ENCODE measurements at places on chromosomes 12 and 14.

- no peak for DNase-seq
These were observed 380.0 kb downstream of the KCNH5 start for GRCh38 chr14:62665286-62665685.

DNA sequence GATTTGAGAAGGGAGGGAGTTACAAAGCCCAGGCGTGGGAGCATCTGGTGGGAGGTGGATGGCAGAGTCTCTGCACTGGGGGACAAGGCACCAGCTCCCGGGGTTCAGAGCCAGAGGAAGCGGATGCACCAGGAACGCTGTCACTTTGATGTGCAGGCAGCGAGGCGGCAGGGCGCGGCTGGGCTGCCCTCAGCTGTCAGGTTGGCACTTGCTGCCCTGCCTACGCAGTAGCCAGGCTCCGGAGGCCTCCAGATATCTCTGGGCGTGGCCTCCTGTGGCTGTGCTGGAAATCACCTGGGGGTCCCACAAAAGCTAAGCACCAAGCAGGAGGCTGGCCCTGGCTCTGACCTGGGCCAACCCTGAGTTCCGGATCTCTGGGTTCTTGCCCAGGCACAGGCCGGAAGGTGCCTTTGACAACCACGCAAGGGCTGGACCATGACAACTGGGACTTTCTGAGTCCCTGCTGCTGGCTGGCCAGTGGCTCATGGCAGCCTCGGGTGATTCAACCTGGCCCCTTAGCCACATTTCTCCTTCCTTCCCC is 62.1 kb upstream of the MAP1LC3B2 start:
- no peak for DNase-seq

DNA sequence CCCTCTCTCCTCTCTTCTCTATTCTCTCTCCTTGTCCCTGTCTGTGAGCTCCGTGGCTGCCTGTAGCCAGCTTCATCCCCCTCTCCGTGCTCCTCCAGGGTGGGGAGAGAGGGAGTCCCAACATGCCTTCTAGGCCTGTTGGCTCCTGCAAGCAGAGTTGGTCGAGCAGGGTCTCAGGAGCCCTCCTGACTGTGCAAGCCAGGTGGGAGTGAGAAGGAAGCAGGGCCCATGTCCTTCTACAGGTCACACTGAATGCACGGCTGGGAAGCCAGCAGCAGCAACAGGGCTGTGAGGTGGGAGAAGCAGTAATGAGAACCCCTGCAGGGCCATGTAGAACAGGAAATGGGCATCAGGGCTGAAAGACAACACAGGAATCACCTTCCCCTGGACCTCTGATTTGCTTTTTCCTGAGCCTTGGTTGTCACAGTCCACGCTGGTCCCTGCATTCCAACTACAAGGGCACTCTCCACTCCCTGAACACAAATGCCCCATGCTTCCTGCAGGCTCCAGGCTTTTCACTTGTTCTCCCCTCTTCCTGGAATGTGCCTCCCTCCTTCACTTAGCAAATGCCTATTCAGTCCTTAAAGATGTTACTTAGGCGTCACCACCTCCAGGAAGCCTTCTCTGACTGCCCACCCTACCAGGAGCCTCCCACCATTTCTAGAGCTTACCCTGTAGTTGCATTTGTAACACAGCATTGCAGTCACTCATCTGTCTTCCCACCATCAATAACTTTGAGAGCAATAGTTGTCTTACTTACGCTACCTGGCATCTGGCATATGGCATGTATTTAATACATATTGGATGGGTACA is 51.2 kb downstream of the TSPAN11 start:
- no peak for DNase-seq

DNA sequence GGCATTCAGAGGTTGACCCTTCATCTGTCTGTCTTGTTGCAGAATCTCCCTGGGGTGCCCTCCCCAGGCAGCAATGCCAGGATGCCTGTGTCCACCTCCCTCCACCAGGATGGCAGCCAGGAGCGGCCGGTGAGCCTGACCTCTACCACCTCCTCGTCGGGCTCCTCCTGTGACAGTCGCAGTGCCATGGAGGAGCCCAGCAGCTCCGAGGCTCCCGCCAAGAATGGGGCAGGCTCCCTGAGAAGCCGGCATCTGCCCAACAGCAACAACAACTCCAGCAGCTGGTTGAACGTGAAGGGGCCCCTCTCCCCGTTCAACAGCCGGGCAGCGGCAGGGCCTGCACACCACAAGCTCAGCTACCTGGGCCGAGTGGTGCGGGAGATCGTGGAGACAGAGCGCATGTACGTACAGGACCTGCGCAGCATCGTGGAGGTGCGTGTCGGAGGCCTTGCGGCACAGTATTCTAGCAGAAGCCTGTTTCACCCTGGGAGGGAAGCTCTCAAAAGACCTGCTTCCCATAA is 23.4 kb downstream of the PLEKHG3 start:
- DNase-seq = no peak

GRCh38 chr14:90301668-90302090 is 30.1 kb downstream of the NRDE2 start:
- no peak for DNase-seq

GRCh38 chr12:51621156-51621922 is 30.3 kb downstream of the SCN8A start:
- DNase-seq = no peak

- DNase-seq = no peak
These were observed 47.9 kb downstream of the CDK17 start for GRCh38 chr12:96352161-96352835.

GRCh38 chr12:21529456-21529855 is 3.4 kb downstream of the SPX start:
- no peak for DNase-seq

GRCh38 chr14:22614240-22614799 is 16.2 kb downstream of the ABHD4 start:
- DNase-seq = no peak

DNA sequence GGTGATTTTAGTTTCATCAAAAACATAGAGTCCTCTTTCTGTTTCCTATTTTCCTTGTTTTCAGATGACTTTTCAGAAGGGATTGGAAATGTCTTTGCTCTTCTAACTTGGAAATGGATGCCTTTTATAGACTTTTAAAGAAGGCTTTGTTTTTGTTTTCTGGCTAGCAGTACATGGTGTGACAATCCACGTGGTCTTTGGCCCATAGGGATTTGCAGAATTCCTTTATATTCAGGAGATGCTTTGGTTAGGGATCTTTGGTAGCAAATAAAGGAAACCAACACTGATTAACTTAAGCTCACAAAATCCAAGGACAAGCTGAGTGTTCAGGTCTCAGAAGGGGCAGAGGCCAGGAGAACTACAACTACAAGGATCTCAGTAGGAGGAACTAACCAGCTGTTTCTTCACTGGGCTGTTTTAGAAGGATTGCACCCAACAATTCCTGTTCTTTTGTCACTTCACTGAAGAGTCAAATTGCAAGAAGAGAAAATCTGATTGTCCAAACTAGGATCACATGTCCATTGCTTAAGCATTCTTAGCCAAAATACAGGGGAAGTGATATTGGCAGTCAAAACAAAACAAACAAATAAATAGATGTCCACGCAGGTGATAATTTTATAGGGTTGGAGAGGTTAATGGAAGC is 58.6 kb upstream of the MANSC4 start:
- no peak for DNase-seq

Data from CD4-positive, alpha-beta T cell treated with Interferon alpha-2 for 1 hour (primary cell).